ENCODE measurements at places on chromosomes 1 and 21.

DNA sequence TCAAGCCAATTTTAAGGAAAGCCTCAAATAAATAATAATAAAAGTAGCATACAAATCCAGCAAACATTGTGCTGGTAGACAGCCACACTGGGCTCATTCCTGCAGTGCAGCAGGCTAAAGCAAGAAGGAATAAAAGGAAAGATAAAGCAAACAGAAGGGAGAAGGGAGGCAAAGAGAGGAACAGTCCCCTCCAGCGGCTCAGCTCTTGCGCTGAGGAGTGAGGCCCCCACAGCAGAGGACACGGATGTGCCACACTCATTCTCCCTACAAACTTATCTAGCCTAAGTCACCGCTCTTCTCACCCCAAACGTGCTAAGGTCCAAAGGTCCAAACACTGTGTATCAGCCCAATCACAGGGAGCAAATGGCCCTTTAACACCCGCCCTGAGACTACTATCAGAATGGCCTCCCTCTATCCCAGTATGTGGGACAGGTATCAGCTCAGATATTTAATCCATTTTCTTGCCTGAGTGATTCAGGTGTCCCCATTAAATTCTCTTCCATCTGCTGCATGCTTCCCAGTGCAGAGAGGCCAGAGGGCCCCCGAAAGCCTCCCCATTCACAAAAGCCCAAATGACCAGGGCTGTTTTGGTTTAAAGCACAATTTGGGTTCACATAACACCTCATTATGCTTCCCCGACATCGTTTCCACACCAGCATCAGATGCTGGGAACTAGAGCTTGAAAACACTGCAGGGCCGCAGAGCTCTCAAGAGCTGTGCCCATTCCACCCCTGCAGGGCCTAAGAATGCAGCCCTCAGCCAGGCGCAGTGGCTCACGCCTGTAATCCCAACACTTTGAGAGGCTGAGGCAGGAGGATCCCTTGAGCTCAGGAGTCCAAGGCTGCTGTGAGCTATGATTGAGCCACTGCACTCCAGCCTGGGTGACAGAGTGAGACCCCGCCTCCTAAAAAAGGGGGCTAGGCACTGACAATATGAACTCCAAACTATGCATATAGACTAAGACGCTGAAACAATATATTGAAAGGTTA, 17.8 kb downstream of the CAPZB start:
- DNase-seq, result no peak

DNA sequence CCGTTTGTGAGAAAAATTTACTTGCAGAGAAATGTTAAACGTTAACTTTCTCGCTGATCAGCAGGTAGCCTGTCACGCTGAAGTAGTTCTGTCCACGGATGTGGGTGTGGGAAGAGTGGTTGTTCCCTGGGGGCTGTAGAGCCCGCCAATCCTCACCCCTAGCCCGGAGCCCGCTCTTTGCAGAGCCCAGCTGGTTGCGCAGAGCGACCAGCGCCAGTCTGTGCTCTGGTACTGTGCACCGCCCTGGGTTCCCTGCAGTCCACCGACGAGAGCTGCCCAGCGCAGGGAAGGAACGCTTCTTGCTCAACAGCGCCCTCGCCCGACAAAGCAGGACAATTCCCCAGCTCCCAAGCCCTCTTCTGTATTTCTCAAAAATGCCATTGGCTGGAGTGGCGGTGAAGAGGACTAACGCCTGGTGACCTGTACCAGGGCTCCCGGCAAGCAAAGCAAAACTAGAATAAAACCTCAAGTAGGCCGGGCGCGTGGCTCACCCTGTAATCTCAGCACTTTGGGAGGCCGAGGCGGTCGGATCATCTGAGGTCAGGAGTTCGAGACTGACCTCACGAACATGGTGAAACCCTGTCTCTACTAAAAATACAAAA, 3.3 kb downstream of the RIPPLY3 start:
- peak; percentile 88 for DNase-seq

DNA sequence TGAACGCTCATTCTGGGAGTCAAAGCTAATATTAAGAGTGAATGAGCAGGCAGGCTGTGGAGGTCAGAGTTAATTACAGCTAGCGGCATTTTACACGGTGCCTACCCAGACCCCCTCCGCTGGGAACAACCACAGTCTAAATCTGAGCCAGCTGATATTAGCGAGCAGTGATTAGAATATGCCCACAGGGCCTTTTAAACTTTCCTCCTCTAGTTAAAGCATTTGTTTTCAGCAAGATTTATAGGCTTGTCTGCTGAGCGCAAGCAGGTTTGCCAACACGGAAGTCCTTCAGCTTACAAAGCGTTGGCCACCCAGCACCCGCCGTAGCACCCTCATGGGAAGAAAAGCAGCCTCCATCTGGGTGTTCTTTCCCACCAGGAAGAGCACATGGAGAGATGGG, 72.1 kb downstream of the LMX1A start:
- DNase-seq, result no peak

GRCh38 chr1:99956755-99957154, 13.0 kb upstream of the SLC35A3 start:
- DNase-seq, result no peak

GRCh38 chr1:62333441-62333840, 14.2 kb upstream of the KANK4 start:
- peak; percentile 3 for DNase-seq

DNA sequence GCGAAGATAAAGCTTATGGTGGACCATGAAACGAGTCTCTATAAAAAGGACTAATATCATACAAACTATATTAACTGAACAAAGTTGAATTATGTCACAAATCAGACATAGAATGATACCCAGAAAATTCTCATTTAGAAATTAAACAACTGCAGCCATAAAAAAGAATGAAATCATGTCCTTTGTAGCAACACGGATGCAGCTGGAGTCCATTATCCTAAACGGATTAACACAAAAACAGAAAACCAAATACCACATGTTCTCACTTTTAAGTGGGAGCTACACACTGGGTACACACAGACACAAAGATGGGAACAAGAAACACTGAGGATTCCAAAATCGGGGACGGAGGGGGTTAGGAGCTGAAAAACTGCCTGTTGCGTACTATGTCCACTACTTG, 11.5 kb downstream of the COP1 start:
- DNase-seq, result no peak

GRCh38 chr21:35321322-35322200, 272.5 kb upstream of the RUNX1 start:
- no peak for DNase-seq

DNA sequence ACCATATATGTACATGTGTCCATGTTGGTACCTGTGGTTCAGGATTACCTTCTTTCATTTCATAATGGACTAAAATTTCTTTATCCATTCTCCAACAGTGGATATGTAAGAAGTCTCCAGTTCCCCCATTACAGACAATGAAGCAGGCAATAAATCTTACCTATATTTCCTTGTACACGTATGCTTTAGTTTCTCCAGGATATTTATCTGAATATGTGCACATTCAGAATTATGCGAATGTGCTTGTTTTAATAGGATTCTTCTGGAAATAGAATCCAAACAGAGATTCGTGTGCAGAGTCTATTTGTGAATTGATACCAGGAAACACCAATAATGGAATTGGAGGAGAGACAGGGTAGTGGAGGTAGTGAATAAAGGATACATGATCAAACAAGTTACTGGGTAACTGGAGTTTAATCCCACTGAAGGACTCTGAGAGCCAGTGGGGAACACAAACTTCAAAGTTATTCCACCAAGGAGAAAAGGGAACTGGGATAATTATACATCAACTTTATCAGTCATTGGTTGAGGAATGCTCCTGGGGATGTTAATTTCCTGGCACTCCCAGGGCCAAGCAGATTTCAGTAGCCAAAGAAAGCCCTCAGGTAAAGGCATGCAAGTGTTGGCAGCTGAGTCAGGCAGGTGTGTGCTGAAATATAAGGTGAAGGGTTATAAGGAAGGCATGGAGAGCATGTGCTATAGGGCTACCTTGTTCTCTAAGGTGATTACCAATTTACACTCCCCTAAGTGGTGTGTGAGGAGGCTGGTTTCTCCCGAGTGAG, 374.9 kb upstream of the PBX1 start:
- DNase-seq, result no peak

GRCh38 chr1:244154508-244154871, 103.4 kb downstream of the ZBTB18 start:
- no peak for DNase-seq

DNA sequence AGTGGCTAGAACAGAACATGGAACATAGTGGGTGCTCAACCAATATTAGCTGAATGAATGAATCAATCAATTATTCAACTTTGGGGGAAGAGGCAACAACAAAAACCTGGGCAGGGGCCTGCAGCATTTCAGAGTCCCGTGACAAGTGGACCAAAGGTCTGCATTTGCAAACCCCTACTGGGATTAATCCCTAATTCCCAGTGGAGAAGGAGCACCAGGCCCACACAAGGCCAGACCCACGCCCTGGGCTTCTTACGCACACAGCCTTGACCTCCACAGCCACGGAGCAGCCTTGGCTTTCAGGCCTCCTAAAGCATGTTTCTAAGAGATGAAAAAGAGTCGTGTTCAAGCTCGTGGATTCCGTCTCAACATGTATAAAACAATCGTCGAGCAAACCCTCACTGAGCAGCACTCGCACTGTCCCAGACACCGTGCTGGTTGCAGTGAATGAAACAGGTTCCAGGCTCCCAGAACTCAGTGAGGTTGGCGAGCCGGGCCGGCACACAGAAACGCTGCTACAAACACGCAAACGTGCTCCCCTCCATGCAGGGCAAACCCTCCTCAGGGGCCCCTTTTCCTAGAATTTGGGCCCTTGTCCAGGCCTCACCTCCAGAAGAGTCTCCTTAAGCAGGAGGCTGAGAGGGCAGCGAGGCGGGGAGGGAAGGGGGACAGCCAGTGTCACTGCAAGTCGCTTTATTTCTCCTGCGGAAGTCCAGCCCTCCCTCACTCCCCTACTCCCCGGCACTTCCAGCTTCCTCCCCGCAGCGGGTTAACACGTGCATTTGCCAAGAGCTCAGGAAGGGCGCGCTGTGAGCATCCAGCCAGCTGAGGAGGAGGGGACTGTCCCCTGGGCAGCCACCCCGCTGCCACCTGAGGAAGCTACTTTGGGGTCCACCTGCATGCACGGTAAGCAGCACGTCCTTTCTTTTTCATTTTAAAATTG, 556.4 kb downstream of the KIF26B start:
- no peak for DNase-seq

GRCh38 chr1:16167331-16168143, 11.7 kb upstream of the EPHA2 start:
- peak; percentile 64 for DNase-seq

DNA sequence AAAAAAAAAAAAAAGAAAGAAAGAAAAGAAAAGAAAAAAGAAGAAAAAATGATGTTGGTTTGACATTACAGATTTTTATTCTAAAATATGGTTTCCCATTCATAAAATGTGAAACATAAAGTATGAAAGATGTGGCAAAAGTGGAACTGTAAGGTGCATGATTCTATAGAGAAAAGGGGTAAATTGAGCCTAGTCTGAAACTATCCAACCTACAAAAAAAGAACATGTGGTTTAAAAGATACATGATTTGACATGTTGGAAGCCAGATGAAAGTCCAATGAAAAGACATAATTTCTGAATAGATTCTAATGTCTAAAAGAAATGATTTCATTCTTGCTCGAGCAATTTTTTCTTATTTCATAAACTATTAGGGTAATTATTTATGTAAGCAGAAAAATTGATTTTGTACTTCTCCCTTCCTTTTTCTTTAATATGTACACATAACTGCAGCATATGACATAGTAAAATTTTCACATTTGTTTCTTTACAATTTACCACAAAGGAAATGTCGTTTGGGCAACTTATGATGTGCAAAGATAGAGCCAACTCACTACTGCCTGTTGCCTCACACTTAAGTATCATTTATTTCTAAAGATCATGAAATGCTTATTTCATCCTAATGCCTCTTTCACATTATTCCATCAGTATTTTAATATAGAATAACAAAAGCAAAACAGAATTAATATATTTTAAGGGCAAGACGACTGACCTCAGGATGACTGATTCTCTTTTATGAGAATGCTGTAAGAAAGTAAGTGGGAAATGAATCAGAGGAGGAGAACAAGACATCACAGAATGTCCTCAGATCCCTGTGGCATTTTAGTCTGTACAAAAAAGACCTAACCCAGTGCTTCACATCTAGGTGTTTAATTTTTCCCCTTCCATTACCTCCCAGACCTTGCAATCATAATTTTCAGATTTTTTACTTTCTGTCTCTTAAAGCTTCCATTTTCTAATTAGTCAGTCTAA, 165.8 kb upstream of the HMCN1 start:
- DNase-seq, result no peak

DNA sequence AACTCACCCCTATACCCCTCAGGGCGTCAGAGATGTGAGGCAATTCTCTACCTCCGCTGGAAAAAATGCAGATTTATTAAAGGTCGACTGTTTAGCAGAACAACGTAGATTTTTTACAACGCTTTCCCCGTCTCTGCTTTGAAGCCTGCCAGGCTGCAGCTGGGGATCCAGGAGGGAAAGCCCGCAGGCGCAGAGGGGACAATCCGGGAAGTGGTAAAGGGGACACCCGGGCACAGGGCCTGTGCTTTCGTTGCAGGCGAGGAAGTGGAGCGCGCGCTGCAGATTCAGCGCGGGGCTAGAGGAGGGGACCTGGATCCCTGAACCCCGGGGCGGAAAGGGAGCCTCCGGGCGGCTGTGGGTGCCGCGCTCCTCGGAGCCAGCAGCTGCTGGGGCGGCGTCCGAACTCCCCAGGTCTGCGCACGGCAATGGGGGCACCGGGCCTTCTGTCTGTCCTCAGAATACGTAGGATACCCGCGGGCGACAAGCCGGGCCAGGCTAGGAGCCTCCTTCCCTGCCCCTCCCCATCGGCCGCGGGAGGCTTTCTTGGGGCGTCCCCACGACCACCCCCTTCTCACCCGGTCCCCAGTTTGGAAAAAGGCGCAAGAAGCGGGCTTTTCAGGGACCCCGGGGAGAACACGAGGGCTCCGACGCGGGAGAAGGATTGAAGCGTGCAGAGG, 5.5 kb downstream of the SIM2 start:
- DNase-seq, result no peak

GRCh38 chr1:248373761-248374160, 1.8 kb upstream of the OR2T6 start:
- no peak for DNase-seq

- DNase-seq, result peak; percentile 51
These were observed 102.3 kb upstream of the TMPRSS2 start for GRCh38 chr21:41610042-41610839.

DNA sequence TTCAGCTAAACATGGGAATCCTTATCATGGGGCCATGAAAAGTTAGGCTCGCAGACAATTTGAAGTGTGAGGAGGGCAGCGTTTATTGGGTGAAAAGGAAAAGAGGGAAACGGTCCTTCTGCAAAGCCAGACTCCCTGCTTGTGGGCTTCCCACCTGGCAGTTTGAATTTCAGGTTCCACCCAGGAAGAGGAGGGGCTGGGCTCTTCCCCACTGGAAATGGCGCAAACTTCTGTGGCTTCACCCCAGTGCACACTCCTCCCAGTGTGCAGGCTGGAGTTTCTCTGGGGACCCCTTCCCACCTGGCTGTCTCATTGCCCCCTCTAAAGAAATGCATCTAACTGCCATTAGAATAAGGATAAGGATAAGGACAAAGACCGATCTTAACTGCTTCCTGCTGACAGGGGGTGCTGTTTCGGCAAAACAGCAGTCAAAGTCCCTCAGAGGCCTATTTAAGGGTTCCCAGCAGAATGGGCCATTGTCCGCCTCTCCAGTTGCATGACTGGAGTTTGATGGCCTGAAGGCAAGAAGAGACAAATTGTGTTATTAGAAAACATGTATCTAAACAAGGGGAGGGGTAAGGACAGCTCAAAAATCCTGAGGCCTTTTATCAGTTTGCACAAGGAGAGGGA, 20.4 kb downstream of the AIM2 start:
- no peak for DNase-seq

- DNase-seq, result no peak
These were observed 26.5 kb downstream of the AKNAD1 start for GRCh38 chr1:108830119-108831008.

Measured in activated CD4-positive, alpha-beta T cell treated with anti-CD3 and anti-CD28 coated beads for 48 hours (primary cell).